T-helper 17 cell (primary cell): ENCODE measurements at places on chromosomes 12 and 14. TPM values are rescaled to one million over a fixed set of nuclear protein-coding genes. Genes with fewer than 3 reads are reported as not detected.

DNA sequence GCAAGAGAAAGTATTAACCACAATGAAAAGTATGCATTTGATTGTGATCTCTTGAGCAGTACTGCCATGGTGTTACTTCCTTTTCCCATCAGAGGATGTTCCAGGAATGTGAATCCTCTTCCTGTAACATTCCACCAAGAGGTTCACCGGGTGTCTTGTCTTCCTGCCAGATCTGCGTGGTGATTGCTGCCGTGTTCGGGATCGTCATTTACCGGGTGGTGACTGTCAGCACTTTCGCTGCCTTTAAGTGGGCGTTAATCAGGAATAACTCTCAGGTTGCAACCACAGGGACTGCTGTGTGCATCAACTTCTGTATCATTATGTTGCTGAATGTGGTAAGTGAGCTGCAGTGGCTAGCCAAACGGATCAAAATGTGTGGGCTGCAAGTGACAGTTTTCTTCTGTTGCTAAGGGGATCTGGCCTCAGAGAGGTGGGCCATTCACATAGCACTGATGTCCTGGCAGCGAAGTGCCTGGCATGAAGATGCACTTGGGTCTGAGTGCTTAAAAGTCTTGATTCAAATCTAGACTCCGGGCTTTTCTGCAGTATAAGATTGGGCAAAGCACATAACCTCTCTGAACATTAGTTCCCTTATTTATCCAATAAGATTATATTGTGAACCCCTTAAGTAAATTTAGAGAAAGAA, 123.4 kb downstream of the SLC5A8 start:
- H3K36me3 ChIP-seq = no peaks in the 10 kb centered on the region
- H3K27ac ChIP-seq = no peak overlapping the region
- no peaks in the 10 kb centered on the region for H3K4me1 ChIP-seq
- H3K4me3 ChIP-seq = no peak overlapping the region
- no peaks in the 10 kb centered on the region for H3K27me3 ChIP-seq

DNA sequence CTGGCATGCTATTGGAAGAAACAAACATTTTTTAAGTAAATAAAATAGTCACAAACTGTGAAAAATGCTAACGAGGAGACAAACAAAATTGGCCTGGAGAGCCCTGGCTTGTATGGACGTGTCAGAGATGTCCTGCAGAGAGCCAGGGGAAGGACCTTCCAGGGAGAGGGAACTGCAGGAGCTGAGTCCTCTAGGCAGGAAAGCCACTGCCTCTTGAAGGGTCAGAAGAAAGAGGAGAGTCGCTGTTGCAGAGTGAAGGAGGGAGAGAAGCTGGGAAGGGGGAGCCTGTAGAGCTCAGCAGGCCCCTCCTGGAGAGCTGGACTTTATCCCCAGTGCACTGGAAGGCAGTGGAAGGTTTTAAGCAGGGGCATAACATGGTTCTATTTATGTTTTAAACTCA, 80.3 kb upstream of the PWP1 start:
- peak overlapping the region; percentile 41 for H3K27ac ChIP-seq
- H3K4me1 ChIP-seq = peaks cover 11% of the 10 kb centered on the region
- H3K36me3 ChIP-seq = no peaks in the 10 kb centered on the region

GRCh38 chr14:24630872-24631477, 3.0 kb downstream of the GZMB start:
- no peak overlapping the region for H3K27ac ChIP-seq
- peaks cover 4% of the 10 kb centered on the region for H3K4me1 ChIP-seq
- no peaks in the 10 kb centered on the region for H3K36me3 ChIP-seq
- H3K27me3 ChIP-seq = peaks cover 16% of the 10 kb centered on the region
- no peak overlapping the region for H3K4me3 ChIP-seq

DNA sequence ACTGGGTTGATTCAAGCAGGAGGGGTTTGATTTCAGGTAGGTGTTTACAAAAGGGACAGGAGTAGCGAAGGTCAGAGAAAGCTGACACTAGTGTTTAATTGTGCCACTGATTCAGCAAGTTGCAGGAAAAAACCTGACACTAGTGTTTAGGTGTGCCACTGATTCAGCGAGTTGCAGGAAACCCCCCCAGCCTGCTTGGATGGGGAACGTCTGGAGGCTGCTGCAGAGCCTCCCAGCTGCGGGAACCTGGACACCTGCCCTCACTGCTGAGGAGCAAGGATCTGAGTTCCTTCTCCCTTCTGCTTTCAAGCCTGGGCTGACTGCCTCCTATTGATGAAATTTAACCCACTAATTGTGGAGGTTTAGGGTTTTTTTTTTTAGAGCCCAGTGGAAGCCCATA, 84.2 kb downstream of the AVPR1A start:
- DNase-seq = no peak
- H3K27me3 ChIP-seq = peaks cover 19% of the 10 kb centered on the region
- H3K27ac ChIP-seq = no peak overlapping the region
- no peaks in the 10 kb centered on the region for H3K36me3 ChIP-seq
- no peak overlapping the region for H3K4me3 ChIP-seq
- no peaks in the 10 kb centered on the region for H3K4me1 ChIP-seq

DNA sequence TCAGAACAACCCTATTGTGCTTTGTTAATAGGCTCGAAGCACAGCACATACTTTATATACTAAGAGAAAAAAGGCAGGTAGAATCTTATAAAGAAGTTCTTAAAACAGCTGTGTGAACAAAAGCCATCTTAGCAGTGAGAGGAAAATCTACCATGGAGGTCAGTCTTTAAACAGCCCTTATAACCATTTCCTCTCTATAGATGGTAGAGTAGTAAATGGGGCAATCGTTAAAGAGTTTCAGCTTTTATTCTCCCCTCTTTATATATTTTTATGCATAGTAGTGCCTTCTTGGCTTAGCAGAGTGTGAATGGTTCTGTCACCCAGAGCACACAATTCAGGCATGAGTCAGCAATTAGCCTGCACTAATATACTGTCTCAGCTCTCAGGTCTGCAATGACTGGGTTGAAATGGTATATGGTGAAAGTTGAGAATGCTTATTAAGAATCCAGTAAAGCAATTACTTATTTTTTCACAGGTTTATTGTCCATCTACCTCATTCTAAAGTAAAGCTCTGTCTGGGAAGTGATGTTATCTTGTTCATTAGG, 305.0 kb downstream of the NELL2 start:
- DNase-seq = no peak
- no peaks in the 10 kb centered on the region for H3K27me3 ChIP-seq
- no peak overlapping the region for H3K27ac ChIP-seq
- H3K4me3 ChIP-seq = no peak overlapping the region
- H3K36me3 ChIP-seq = no peaks in the 10 kb centered on the region
- H3K4me1 ChIP-seq = no peaks in the 10 kb centered on the region

- peak; percentile 24 for DNase-seq
- peaks cover 3% of the 10 kb centered on the region for H3K4me1 ChIP-seq
- H3K36me3 ChIP-seq = peaks cover 3% of the 10 kb centered on the region
- H3K4me3 ChIP-seq = peak overlapping the region; percentile 1
- no peaks in the 10 kb centered on the region for H3K27me3 ChIP-seq
- H3K27ac ChIP-seq = no peak overlapping the region
These were observed 23.5 kb downstream of the FGF23 start for GRCh38 chr12:4356041-4356327.

- no peak for DNase-seq
- H3K4me1 ChIP-seq = peaks cover 36% of the 10 kb centered on the region
- no peak overlapping the region for H3K4me3 ChIP-seq
- peaks cover 17% of the 10 kb centered on the region for H3K36me3 ChIP-seq
- H3K27ac ChIP-seq = no peak overlapping the region
- H3K27me3 ChIP-seq = no peaks in the 10 kb centered on the region
These were observed 171.2 kb downstream of the PCNX1 start for GRCh38 chr14:71078500-71078899.

DNA sequence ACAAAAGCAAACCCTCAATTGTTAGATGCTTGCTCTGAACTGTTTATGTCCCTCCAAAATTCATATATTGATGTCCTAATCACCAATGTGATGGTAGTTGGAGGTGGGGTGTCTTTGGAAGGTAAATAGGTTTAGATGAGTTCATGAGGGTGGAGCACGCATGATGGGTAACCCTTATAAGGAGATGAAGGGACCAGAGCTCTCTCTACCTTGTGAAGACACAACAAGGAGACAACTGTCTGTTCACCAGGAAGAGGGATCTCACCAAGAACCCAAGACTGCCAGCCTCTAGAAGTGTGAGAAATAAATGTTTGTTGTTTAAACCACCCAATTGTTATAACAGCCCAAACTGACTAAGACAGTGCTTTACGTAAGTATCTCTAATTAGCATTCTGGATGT, 27.0 kb downstream of the DHRS2 start:
- peaks cover 3% of the 10 kb centered on the region for H3K4me1 ChIP-seq
- H3K36me3 ChIP-seq = no peaks in the 10 kb centered on the region
- no peak overlapping the region for H3K27ac ChIP-seq
- no peak overlapping the region for H3K4me3 ChIP-seq
- peaks cover 70% of the 10 kb centered on the region for H3K27me3 ChIP-seq

- peak; percentile 60 for DNase-seq
- peak overlapping the region; percentile 98 for H3K27ac ChIP-seq
- peaks cover 13% of the 10 kb centered on the region for H3K36me3 ChIP-seq
- H3K4me1 ChIP-seq = peaks cover 68% of the 10 kb centered on the region
- no peaks in the 10 kb centered on the region for H3K27me3 ChIP-seq
These were observed 8.1 kb downstream of the PTPN6 start for GRCh38 chr12:6959058-6959804.

- H3K4me3 ChIP-seq = no peak overlapping the region
- H3K36me3 ChIP-seq = no peaks in the 10 kb centered on the region
- no peak for DNase-seq
- no peaks in the 10 kb centered on the region for H3K4me1 ChIP-seq
These were observed 463.6 kb upstream of the MIS18BP1 start for GRCh38 chr14:45716572-45716971.

GRCh38 chr12:128120035-128120434, 146.9 kb upstream of the TMEM132C start:
- no peaks in the 10 kb centered on the region for H3K4me1 ChIP-seq
- no peaks in the 10 kb centered on the region for H3K27me3 ChIP-seq

GRCh38 chr12:71791473-71792150, 36.9 kb downstream of the RAB21 start:
- peaks cover 7% of the 10 kb centered on the region for H3K4me1 ChIP-seq
- peaks cover 4% of the 10 kb centered on the region for H3K36me3 ChIP-seq
- DNase-seq = no peak
- no peak overlapping the region for H3K27ac ChIP-seq
- peak overlapping the region; percentile 41 for H3K4me3 ChIP-seq

DNA sequence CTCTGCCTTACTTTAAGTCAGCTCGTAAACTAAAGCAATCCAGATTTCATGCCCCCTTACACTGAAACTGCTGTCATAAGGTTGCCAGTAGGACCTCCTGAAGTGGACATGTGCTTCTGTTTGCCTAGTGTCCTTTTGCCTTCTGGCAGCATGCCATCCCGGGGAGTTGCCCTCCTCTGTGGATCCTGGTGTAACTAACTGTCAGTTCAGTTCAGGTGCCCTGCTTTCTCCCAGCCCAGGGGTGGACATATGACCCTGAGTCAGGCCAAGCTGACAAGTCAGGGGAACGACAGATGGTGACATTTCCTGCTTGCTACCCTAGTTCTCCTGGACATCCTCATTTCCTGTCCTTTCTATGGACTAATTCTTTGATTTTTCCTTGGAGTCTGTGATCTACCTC, 25.6 kb downstream of the AKAP6 start:
- H3K4me3 ChIP-seq = no peak overlapping the region
- no peaks in the 10 kb centered on the region for H3K4me1 ChIP-seq
- peaks cover 4% of the 10 kb centered on the region for H3K36me3 ChIP-seq
- no peak for DNase-seq
- H3K27me3 ChIP-seq = peaks cover 15% of the 10 kb centered on the region

- no peak for DNase-seq
- H3K4me3 ChIP-seq = peak overlapping the region; percentile 36
- H3K36me3 ChIP-seq = peaks cover 6% of the 10 kb centered on the region
- H3K27me3 ChIP-seq = no peaks in the 10 kb centered on the region
- H3K4me1 ChIP-seq = peaks cover 77% of the 10 kb centered on the region
These were observed 36.8 kb downstream of the CCDC88C start for GRCh38 chr14:91380610-91381371.

DNA sequence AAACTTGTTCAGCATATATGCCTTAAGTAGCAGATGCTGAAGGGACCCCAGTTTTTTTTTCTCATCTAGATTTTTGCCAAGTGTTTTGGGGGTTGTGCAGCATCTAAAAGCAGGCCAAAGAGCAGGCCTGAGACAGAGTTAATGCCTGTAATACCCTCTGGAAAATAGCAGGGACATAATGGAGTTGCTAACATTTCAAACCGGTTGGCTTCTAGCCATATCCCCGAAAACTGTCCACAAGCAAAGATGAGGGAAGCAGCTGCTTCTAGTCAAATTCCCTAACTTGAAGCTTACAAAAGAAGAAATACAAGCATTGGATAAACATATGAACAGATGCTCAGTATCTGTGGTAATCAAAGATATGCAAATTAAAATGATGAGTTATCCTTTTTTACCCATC, 52.1 kb upstream of the AEBP2 start:
- H3K4me1 ChIP-seq = peaks cover 1% of the 10 kb centered on the region
- no peak overlapping the region for H3K4me3 ChIP-seq
- peaks cover 4% of the 10 kb centered on the region for H3K27me3 ChIP-seq
- no peak overlapping the region for H3K27ac ChIP-seq
- H3K36me3 ChIP-seq = no peaks in the 10 kb centered on the region
- DNase-seq = no peak

- no peak overlapping the region for H3K27ac ChIP-seq
- H3K36me3 ChIP-seq = no peaks in the 10 kb centered on the region
- DNase-seq = no peak
- no peaks in the 10 kb centered on the region for H3K27me3 ChIP-seq
These were observed 25.5 kb downstream of the SLC25A3 start for GRCh38 chr12:98618952-98619351.

GRCh38 chr14:35861204-35861868, 35.2 kb downstream of the BRMS1L start:
- H3K27me3 ChIP-seq = no peaks in the 10 kb centered on the region
- H3K27ac ChIP-seq = no peak overlapping the region
- H3K36me3 ChIP-seq = peaks cover 17% of the 10 kb centered on the region

DNA sequence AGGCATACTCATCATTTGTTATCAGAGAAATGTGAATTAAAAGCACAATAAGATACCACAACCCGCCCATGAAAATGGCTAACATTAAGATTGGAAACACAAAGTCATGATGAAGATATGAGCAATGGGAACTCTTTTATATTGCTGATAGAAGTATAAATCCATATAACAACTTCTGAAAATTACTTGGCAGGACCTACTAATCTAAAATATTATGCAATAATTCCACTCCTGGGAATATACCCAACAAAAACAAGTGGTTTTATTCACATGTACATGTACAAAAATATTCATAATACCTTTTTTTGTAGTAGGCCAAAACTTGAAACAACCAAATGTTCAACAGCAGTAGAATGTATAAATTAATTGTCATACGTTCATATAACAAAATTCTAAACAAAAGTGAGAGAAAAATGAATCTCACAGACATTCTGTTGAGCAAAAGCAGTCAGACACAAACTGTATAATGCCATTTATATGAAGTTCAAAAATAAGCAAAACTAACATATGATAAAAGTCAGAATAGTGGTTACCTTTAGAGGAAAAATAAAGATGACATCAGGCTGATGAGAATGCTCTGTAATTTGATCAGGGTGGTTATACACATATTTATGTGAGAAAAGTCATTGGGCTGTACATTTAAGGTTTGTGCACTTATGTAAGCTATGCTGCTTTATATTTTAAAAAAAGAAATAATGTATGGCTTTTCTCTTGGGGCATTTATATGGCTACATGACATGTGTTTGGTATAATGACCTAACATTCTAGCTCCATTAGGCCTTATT, 309.2 kb upstream of the KITLG start:
- H3K27me3 ChIP-seq = no peaks in the 10 kb centered on the region
- no peak overlapping the region for H3K4me3 ChIP-seq
- H3K27ac ChIP-seq = no peak overlapping the region
- no peak for DNase-seq
- H3K4me1 ChIP-seq = no peaks in the 10 kb centered on the region

SLC35E3 gene
- total RNA-seq = 7.0 TPM

LRRK2 gene
- 1.1 TPM for total RNA-seq

ADAM21 gene
- not detected for total RNA-seq

AKAP6 gene
- 2.9 TPM for total RNA-seq
